Pons (tissue), 1 donor: ENCODE measurements at places on chromosomes 2 and 18.
A peak's percentile ranks its signal among the peaks of the same experiment; 100 is the strongest.

GRCh38 chr2:95271381-95271971 is 2.8 kb upstream of the PROM2 start:
- no peak for DNase-seq

- no peak for DNase-seq
Measured at GRCh38 chr18:73638709-73639108, 508.9 kb downstream of the FBXO15 start.

DNA sequence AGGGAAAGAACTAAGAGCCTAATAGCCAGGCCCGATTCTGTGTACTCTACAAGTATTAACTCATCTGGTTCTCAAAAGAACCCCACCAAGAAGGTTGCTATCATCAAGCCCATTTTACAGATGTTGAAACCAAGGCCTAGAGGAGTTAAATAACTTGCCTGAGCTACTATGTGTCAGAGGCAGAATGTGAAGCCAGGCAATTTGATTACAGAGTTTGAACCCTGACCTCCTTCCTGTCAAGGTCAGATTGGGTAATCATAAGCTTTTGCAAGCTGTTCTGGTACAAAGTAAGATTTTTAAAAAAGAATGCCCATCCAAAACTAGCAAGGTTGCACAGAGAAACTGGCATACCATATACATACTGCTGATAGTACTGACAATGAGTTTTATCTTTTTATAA is 227.1 kb downstream of the HAUS1 start:
- no peak for DNase-seq

DNA sequence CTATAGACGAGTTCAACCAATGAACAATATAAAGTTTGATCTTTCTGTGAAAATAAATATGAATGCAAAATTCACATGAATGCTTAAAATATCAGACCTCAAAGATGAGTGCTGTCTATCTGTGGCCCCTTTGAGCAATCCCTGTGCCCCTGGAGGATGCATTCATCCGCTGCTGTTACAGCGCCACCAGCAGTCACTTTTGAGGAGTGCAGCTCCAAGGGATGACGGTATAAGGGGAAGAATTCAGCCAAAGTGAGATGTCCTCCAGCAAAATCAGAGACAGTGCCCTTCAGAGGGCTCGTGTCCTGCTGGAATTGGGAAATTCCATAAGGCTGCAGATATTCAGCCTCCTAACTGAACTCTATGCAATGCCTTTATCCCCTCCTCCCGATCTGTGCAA is 12.0 kb upstream of the CHRNA1 start:
- DNase-seq: no peak

DNA sequence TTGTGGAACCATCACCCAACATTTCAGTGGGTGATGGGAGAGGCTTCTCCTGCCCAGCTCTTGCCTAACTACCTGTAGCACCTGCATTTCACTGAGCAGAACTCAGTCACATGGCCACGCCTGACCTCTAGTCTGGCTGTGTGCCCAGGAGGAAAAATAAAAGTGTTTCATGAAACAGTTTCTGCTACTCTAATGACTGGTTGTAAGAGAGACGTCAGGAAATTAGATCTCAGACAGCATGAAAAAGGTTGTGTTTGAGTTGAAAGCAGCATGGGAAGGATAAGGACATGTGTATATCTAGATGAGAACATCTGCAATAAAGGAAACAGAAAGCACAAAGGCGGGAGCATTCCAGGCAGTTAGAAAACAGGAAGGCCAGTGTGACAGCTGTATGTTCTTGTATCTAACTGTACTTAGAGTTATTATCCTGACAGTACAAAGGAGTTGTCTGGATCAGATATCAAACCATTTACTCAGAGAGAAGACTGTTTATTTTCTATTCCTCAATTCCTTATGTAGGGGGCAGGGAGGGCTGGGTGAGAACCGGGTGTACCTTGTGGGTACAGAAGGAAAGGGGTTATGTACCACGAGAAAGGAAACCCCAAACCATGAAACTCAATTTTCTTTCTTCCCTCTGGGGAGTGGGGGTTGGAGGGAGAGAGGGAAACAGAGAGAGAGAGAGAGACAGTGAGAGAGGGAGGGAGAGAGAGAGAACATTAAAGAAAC is 307.4 kb upstream of the VWC2L start:
- no peak for DNase-seq

- no peak for DNase-seq
Measured at GRCh38 chr2:189444322-189444721, 3.0 kb downstream of the WDR75 start.

DNA sequence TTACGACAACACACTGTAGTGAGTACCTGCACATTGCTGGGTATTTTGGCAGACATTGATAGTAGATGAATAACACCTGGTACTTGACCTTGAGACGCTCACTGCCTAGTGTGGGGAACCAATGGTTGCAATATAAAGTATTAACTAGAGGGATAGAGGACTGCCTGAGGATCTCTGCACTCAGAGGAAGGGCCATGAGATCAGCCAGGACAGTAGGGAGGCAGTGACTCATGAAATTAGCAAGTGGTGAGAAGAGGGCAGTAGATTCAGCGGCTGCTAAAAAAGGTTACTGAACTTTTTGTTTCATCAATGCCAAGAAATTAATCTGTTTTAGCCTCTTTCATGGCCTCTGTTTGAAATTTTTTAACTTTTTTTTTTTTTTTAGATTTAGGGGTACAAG is 250.8 kb upstream of the TCF4 start:
- no peak for DNase-seq

DNA sequence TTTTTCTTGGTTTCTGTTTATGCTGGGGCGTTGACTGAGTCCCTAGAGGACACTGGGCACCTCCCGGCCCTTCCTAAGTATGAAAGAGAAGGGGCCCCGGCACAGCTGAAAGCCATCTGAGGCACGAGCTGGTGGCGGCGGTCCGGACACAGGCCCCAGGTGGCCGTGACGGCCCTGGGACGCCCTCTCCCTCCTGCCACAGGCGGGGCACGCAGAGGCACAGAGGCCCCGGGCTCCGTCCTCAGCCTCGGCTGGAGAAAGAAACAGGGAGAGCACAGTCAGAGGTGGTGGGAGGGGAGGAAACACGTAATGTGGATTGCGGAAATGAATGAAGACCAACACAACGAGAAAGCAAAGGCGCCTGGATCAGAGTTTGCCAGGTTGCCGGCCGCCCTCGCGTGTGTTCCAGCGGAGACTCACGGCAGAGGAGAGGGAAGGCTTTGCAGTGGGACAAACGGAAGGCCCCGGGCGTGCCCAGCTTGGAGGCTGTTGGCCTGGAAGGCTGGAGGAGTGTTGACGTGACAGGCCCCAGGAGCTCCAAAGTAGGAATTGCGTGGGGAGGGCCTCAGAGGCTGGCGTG is 119.1 kb downstream of the PTGR3 start:
- DNase-seq: no peak

- DNase-seq: no peak
Measured at GRCh38 chr18:48622911-48623431, 84.1 kb downstream of the CTIF start.

DNA sequence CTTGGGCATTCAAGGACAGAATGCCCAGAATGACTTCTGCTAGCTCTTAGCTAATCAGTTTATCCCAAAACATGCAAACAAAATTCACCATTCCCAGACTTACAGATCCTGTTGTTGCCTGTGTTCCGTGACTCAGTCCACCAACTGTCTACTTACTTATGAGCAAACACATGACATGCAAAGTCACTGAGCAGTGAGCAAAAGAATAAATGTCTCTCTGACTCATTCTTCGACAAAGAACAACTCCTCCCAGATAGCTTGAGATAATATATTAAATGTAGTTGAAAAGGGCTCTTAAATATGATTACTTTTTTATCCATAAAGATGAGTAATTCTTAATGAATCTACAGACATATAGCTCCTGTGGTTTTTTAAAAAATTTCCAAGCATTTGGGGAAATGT is 9.0 kb upstream of the CREG2 start:
- DNase-seq: no peak

DNA sequence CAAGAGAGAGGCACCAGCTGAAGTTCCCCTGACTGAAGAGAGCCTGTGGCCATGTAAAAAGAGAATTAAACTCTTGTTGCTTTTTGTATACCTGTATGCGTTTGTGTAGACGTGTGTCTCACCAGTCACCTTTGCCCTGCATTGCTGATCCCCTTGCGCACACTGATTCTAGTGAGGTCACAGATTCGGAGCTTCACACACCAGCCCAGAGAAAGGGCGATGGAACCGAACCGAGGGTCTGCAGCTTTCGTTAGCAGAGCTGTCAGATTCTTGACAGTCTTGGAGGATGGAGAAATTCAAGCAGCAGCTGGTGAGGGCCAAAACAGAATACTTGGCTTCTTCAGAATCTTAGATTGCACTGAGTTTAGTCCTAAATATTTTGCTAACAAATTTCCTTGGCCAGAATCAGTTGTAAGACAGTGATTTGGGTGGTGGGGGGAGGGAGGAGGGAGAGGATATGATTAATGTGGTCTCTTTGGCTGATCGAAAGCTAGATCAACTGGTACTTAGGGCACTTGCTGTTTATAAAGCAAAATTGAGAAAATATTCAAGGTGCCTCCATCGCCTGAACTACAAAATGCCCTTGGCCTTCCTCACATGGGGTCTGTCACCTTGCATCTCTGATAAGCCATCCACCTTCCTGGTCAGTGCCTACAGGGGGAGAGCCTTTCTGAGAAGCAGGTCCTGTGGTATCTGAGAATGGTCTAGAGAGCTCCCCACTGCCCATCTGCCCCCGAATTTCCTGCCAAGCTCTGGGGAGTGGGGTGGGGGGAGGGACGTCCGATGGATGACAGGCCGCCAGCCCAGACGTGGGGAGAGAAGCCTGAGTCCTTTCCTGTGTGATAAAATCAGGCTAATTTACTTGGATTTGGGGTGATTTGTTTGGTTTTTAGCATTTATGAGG is 123.5 kb downstream of the CABLES1 start:
- DNase-seq: no peak

DNA sequence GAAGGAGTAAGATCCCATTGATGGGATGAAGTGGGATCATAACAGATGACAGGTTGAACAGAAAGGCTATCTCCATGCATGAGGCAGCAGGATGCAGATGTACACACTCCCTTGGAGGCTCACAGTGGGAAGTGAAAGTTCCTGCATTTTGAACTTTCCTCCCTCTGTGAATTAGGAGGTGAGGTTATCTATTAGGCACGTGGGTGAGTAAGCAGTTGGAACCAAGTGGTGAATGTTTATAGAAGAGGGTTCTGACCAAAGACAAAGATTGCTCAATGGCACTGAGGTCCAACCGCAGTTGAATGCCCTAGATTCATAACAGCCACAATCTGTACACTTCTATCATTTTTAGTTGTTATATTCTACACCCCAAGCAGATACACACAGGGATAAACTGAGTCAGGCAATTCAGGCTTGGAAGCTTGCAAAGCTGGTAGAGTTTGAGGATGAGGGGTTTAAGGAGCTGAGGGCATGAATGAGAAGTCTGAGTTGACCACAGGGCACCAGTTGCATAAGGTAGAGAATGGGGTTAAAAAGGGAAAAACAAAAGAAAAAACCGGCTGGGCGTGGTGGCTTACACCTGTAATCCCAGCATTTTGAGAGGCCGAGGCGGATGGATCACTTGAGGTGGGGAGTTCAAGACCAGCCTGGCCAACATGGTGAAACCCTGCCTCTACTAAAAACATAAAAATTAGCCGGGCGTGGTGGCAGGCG is 7.1 kb upstream of the KCMF1 start:
- DNase-seq: peak; percentile 6

DNA sequence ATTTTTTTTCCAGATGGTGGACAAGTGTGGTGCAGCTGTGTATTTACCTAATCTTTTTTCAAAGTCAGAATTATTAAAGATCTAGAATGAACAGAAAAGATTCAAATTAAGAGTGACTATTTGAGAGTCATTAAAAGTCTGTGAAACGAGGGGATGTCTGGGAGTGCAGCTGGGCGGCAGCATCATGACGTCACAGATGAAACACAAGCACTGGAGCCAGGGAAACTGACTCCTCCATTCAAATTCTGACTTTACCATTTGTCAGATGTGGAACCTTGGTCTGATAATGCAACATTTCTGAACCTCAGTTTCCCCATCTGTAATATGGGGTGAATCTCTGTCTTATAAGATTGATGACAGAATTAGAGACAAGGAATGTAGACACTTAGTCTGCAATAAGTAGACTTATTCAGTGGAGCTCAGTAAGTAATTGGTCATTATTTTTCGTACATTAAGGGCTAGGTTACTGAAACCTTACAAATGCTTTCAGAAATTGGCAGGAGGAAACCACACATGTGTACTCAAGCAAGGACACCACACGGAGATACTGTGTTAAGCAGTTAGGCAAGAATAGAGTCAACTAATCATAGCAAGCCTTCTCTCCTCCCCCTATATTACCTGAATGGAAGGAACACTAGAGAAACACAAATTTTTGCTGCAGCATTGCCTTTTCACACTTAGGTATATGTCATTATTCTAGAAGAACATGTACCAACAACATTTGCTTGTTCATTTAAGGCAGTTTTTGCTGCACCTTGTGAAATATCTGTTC is 27.8 kb upstream of the CXXC1 start:
- DNase-seq: no peak

DNA sequence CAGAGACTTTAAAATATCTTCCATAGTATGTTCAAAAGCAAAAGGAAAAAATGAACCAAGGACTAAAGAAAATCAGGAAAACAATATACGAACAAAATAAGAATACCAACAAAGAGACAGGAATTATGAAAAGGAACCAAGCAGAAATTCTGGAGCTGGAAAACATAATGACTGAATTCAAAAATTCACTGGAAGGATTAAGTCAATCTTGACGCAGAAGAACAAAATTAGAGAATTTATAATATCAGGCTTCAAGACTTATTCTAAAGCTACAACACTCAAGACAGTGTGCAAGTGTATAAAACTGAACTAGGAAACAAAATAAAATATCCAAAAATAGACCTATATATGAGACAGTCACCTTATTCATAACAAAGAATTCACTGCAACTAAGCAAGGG is 56.9 kb upstream of the GYPC start:
- no peak for DNase-seq

DNA sequence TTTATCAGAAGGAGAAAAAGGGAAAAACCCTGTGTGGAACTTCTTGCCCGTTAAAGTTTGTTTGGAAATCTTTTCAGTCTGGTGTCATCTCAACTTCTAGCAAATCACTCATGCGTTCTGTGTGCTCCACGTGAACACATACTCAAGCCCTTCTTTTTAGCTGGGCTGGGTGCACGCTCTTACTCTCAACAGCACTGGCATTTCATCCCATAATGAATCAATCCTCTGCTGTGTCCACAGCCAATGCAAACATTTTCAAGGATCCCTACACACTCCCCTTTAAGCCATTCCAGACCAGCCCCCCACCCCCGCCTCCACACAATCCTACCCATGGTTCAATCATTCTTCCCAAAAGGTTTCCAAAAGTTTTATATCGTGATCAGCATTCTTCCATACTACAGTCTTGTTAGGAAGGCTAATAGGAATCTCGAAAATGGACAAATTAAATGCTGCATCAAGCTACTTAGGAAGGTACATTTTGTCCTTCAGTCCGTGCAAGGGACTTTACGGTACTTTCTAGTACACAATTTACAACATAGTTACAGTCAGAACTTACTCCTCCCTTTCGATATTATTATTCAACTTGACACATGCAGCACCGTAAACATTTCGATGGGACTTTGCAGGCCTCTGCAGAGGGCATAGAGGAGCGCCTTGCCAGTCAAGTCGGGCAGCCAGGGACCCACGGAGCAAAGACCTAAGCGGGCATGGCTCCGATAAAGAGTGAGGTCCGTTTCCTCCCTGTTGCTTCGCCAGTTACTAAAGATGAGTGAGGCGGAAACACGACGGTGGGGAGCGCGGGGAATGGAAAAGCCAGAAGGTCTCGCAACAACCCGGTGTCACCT is 1.4 kb downstream of the PTGR3 start:
- DNase-seq: no peak

- no peak for DNase-seq
Measured at GRCh38 chr2:141641462-141641861, 489.4 kb downstream of the LRP1B start.

- DNase-seq: no peak
Measured at GRCh38 chr2:96665083-96665569, 22.6 kb downstream of the FER1L5 start.
